T-helper 1 cell (primary cell): ENCODE measurements at places on chromosomes 13 and 19.
A peak's percentile ranks its signal among the peaks of the same experiment; 100 is the strongest.

DNA sequence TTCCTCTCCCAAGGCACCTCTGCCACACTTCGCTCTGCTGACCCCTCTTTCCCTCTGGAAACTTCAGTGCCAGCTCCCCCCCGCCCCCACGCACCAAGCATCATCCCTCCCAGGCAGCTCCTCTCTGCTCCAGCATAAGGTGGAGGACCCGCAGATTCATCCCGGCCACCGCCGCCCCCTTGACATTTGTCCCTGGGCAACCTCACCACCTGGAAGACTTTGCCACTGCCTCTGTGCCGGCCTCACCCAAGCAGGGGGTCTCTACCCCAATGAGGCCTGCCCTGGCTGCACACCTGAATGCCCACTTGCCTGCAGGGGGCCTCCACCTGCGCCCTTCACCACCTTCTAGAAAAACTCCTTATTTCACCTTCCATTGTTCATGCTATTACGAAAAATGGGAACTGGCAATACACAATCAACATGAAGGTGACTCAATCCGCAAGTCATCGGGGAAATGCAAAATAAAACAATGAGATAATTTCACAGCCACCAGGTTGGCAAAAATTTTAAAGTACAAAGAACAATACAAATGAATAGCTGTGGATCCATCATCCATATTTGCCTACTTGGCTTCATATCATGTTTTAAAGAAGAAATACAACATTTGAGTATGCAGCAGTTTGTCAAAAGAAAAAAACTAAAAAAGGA is 21.9 kb downstream of the CCNE1 start:
- DNase-seq, result no peak

DNA sequence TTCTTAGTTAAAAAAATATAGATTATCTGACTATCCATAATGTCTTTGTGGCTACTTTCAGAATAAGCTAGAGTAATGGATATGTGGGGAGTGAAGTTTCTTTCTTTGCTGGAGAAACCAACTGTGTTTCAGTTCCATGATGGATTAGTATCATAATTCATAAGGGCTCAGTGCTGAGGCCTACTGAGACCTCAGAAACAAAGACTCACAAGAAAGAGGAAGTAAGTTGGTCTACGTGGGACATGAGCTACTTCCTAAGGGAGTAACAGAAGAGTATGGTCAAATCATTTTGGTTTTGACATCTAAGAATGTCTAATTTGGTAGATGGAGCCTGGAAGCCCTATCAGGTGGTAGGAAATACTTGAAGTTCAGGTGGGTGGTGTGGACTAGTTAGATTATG is 99.0 kb upstream of the HTR2A start:
- no peak for DNase-seq

DNA sequence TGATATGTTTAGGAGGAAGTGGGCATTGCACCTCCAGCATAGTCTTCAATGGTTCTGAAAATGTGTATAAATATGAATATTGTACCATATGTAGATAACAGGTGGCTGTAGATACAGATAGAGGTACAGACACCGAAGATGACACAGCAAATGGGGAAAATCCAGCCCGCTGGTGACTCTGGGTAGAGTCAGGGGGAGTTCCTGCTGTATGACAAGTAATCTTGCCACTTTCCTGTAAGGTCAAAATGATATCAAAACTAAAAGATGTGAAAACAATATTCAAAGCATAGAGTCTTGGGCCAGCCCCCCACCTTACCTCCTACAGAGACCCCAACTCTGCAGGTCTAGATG is 17.8 kb downstream of the C2CD4C start:
- DNase-seq, result no peak

- no peak for DNase-seq
Observed at GRCh38 chr19:47755065-47755761, 9.9 kb downstream of the NOP53 start.

DNA sequence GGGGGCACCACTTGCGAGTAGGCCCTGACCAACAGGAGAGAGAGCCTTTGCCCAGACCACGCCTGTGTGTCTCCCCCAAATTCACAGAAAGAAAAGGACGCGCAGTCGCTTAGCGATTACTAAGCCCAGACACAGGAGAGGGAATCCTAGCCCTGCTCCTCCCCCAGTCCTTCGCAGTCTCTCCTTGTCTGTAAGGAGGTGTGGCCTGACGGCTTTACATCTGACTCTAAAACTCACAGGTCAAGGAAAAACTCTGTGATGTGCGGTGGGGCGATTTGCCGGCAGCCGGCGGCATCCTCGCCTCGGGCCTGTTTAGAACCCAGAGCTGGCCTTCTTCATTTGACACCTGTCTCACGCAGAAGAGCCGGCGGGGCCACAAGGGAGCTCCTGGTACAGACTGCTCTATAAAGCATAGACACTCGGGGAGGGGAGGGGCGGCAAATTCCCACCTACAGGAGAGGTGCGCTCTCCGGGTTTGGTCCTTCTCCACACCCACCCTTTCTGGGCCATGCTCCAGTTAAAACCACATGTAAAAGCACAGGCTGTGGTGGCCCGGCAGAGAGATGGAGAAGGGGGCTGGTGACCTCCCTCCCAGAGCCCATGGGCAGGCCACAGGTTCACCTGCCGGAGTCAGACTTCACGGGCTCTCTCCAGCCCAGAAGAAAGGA is 17.8 kb downstream of the GPR12 start:
- no peak for DNase-seq

GRCh38 chr19:58552655-58553054 is 2.2 kb downstream of the CHMP2A start:
- DNase-seq, result no peak

DNA sequence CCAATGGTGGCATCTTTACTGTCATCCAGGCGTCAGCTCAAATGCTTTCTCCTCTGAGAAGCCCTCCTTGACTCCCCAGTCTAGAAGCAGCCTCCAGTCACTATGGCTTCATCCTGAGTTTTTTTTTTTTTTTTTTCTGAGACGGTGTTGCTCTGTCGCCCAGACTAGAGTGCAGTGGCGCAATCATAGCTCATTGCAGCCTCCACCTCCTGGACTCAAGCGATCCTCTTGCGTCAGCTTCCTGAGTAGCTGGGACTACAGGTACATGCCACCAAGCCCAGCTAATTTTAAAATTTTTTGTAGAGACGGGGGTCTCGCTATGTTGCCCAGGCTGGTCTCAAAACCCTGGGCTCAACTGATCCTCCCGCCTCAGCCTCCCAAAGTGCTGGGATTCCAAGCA is 4.2 kb downstream of the NRTN start:
- DNase-seq, result no peak

DNA sequence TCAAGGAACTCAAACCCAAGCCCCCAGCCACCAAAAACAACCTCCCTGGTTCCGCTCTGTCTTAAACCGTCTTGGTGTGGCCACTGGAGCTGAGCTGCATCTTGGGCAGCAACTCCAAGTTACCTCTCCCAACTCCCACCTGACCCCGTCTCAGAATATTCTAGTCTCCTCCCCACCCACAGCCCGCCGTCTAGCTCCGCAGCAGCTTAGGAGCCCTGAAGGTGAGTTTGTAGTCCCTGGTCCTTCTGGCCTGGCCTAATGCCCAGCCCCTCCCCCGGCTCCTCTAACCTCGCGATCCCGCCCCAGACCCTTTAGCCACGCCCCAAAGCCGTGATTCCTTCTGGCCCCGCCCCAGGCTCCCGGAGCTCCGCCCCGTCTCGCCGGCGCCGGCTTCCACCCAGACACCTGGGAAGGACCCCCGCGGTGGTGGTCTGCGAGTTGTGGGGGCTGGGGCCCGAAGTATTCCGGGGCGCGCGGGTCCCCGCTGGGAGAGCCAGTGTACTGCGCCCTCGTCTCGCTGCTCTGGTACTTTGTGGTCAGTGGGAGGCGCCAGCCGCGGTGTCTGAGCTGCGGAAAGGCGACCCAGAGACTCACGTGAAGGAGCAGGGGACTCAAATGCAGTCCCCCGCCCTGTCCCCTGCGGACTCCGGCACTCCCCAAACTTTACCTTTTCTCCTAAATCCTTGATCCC is 2.5 kb upstream of the LHB start:
- peak; percentile 58 for DNase-seq

GRCh38 chr13:113846636-113847318 is 17.1 kb downstream of the GAS6 start:
- no peak for DNase-seq

GRCh38 chr13:73608157-73608516 is 526.1 kb downstream of the KLF12 start:
- no peak for DNase-seq

- DNase-seq, result no peak
Observed at GRCh38 chr13:36530050-36530789, 97.9 kb downstream of the CCNA1 start.

DNA sequence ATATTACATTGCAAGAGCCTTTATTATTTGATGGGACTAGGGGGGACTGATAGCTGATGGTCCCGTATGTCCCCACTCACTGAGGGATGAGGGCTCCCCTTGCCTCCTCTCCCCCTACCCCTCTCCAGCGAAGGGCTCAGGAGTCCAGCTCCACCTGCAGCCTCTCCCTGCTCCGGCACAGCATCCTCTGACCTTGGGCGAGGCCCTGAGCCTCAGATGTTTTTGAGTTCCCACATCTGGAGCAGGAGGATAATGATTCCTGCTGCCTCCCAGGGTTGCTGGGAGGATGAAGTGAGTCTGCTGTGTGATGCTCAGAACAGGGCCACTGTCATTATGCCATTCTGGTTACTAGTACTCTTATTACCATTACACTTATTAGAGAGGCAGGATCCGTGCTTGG is 15.0 kb downstream of the PAK4 start:
- DNase-seq, result no peak

DNA sequence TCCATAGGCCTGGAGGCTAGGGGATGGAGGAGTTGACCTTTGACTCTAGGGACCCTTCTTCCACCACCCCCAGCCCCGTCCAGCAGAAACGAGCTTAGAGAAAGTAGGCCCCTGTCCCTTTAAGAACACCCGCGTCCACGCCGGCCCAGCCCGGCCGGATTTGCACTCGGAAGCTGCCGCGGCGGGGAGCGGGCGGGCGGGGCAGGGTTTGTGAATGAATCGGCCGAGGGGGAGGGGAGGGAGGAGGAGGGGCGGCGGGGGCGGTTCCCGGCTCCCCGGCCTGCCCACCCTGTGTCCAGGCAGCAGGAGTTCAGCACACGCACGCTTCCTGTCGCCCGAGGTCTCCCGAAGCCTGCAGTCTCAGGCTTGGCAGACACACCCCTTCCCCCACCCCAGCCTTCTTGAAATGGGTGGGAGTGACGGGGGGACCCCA is 1.5 kb downstream of the UNC13A start:
- no peak for DNase-seq

DNA sequence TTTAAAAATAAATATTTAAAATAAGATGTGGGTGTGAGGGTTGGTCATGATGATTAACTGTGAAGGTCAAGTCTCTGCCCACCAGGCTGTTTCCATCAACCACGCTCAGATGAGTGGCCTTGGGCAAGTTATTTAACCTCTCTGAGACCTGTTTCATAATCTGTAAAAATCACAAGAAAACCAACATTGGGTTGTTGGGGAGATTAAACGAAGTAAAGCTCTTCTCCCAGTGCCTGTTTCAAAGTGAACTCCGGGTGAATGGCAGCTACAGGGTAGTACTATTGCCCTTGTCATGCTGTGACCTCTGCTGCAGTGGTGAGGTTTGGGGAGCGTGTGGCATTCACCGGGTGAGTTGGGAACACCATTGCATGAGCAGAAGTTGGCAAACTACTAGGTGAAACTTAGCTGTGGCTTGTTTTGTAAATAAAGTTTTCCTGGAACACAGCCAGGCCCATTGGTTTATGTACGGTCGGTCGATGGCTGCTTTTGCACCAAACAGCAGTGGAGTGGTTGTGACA is 153.2 kb downstream of the USP12 start:
- DNase-seq, result no peak

DNA sequence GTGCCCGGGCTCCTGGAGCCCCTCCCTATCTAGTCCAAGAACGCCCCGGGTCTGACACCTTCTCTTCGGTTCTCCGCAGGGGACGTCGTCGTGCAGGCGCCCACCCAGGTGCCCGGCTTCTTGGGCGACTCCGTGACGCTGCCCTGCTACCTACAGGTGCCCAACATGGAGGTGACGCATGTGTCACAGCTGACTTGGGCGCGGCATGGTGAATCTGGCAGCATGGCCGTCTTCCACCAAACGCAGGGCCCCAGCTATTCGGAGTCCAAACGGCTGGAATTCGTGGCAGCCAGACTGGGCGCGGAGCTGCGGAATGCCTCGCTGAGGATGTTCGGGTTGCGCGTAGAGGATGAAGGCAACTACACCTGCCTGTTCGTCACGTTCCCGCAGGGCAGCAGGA is 3.4 kb downstream of the PVR start:
- DNase-seq, result no peak

DNA sequence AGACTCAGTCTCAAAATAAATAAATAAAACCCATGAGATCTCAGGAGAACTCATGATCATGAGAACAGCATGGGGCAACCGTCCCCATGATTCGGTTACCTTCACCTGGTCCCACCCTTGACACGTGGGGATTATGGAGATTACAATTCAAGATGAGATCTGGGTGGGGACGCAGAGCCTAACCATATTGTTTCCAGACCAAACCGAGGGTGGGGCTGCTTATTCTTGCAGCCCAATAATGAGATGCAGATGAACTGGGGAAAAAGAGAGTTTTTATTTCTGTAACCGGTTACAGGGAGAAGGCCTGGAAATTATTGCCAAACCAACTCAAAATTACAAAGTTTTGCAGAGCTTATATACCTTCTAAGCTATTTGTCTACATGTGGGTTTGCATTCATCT is 12.8 kb downstream of the TRAPPC2B start:
- no peak for DNase-seq

GRCh38 chr19:48258350-48258749 is 2.6 kb upstream of the CARD8 start:
- no peak for DNase-seq

DNA sequence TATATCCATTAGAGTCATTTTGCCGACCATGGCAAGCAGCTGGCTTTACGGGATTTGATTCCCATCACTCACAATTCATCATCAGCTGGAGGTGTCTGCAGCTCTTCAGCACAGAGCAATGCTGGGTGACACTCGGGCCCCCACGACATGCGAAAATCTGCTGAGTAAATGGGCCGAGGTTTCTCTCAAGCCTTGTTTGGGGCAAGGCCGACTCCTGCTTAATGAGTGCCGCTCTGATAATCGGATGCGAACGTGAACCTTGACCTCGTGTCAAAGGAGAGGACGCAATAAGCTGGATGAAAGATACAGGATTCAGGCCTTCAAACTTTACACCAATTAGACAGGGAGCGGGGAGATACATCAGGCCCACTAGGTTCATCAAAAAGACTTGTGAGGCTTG is 65.2 kb downstream of the GGACT start:
- no peak for DNase-seq

- DNase-seq, result no peak
Observed at GRCh38 chr13:79709471-79709870, 228.5 kb downstream of the NDFIP2 start.

DNA sequence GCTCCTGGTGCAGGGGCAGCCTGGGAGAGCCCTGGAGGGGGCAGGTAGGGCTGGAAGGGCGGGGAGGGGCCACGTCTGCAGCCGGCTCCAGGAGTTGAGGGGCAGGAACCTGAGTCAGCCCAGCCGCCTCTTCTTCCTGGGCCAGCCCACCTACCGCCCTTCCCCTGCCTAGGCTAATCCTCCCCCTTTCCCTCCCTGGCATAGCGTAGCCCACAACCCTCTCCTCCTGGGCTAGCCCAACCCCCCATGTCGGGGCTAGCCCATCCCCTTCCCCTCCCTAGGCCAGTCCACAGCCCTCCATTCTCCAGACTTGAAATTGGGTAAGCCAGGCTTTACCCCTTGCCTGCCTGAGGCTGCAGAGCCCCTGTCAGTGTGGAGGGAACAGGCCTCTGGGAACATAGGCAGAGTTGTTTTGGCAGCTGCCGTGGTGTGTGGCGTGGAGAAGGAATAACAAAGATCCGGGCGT is 20.6 kb upstream of the WDR18 start:
- DNase-seq, result no peak
